ENCODE measurements at places on chromosomes 12 and 14.
A peak's percentile ranks its signal among the peaks of the same experiment; 100 is the strongest.

- DNase-seq, result no peak
Observed at GRCh38 chr12:54631551-54631950, 3.1 kb downstream of the LACRT start.

- DNase-seq, result no peak
Observed at GRCh38 chr12:61414470-61414869, 845.7 kb upstream of the USP15 start.

DNA sequence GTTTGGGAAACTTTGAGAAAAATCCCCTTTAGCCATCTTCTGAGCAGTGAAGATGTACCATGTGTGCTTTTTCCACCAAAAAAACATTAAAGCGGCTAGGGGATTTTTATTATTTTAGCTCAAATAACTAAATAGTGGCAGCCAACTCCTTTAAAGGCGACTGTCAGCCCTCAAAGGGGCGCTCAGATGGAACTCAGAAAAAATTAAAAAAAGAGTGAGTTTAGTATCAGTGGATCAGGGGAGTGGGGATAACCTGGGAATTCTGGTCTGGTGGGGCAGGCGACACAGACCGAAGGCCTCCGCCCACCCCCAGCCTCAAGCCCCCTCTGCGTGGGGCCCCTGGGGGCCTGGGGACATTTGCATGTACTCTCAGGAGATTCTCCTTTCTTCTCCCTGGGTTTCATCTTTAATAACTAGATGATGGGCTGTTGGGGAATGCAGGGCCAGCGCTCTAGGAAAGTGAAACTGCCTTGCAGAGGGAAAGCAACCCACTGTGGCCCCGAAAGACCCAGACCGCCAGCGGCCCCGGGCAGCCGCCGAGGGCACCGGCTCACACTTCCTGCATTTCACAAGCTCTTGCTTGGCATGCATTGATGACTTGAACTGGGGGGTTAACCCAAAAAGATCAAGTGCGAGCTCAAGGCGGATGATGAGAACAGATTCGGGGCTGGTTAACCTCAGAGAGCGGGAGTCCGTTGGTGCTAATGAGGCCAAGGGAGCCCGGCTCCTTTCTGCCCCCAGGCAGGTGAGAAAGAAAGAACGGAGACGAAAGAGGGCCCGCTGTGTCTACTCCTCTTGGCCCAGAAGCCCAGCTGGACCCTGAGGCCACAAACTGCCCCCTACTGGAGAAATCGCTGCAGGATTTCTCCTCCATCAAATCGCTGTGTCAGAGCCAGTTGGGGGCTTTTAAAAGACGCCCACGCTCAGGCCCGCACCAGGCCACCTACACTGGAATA lies 7.3 kb upstream of the BATF start:
- peak; percentile 61 for DNase-seq

DNA sequence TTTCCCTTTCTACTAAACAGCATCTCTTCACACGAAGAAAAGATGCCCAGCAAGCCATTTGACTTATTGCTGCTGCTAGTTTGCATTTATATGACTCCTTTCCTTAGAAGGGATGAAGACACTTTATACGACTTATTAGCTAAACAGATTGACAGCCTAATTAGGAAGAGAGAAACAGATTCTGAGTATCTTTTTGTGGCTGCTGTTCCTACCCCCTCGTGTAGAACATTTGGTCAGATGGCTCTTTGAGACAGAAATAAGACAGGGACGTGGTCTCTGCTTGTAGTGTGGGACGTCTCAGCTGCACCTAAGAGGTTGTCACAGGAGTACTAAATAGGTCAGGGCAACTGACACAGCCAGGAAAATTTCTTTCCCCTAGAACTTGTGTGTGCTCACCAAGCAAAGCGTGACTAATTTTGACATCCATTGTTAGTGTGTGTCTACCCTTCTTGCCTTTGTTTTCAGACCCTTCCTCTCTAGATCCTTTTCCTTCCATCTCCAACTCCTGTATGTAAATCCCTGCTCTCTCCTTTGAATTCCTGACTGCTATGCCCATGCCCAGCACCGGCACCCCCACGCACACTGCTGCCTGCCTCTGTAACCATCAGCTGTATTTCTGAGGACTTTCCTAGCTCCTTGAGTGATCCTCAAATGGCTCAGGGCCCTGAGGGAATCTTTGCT lies 83.2 kb downstream of the DAD1 start:
- DNase-seq, result no peak

DNA sequence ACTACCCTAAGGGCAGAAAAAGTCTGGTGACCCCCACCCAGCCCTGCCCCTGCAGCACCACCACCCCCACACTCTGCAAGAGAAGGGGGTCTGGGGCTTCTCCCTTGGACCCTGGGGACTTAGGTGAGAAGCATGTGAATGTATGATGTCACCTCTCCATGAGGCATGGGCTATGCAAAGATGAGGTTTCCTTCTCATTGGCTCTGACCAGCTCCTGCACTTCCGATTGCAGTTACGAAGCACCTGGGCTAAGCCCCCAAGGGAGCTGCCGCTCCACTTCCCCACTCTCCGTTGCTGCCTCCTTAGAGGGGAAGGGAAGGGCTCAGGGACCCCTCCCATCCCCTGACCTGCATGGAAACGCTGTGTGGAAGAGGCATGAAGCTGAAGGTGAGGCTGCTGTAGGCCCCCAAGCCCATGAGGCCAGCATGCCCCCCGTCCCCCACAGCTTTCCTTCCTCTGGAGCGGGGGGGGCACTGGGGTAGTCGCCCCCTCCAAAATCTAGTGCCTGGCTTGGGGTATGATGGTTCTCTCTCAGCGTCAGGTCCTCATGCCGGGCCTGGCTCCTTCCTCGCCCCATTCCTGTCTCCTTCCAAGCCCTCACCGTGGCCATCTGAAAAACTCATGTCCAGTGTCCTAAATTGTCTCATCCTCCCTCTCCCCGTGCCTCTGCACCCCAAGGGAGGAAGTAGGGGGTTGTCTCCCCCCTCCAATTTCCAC lies 5.5 kb upstream of the DDX23 start:
- no peak for DNase-seq

DNA sequence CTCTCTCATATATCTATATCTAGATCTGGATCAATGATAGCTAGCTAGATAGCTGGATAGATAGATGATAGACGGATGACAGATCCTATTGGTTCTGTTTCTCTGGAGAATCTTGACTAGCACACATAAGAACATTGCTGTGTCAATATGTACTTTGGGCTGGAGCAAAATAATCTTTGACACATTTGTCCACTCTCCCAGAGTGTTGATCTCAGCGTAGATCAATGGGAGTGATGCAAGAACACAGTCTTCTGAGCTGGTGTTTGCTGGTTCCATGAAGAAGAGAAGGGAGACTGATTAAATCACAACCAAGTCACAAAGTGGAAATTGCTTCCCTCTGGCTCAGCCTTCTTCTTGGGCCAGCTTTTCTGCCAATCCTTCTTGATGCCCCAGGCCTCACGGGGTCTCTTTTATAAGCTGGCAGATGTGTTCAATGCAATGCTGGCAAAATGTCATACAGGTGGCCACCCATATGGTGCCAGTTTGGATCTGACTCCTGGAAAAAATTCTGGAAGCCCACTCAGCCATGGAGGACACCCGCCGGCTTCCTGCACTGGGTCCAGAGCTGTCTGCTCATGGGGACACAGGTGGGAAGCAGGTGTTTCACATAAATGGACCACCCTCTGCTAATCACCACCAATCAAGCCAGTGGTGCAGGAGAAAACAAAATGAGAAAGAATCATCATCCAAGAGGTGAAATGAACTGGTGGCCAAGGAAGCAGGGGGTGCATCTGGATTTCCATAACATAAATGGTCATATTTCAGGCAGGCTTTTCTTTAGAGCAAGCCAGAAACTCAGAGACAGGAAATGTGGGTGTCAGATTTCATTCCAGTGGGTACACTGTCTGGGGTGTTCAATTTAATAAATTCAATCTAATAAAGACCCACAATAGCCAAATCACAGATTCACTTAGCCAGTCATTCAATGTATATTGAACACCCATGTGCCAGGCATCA lies 310.3 kb downstream of the DPF3 start:
- DNase-seq, result no peak

Measured in activated CD8-positive, alpha-beta T cell treated with anti-CD3 and anti-CD28 coated beads, Interleukin-2, amount 10 ng/mL, durations not matched to agents 7 days and 5 days (primary cell).